ENCODE measurements at places on chromosomes 2 and 18.

DNA sequence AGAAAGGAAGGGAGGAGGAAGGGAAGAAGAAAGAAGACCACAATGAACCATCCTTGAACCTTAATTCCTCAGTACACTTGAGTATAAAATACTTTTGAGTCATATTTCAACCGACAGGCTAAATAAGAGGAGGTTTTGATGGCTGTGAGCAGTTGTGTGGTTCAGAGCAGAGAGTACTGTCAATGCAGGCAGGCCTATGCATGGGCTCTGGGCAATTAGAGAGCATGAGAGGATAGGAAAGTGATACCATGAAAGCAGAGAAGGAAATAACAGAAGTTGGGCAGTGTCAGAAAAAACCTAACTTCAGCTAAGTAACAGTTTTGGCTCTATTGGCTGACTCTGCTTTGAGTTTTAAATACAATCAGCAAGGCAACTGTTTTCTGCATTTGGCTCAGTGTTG is 123.6 kb upstream of the STK17B start:
- no peak for DNase-seq

DNA sequence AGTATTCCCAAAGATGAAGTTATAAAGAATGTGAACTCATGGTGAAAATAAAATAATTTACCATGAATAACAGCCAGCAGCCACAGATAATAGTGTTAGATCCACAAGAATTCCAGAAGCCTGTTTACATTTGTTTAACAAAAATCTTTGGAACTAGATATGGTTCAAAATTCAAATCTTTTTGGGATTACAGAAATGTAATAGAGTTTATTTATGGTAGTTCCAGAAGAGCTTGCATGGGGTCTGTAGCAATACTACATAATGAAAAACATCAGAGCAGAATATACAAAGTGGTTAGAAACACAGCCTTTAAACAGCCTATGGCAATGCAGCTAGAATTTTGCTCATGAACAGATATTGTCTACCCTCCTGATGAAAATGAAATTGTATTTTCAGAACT is 179.1 kb downstream of the RDH14 start:
- no peak for DNase-seq

DNA sequence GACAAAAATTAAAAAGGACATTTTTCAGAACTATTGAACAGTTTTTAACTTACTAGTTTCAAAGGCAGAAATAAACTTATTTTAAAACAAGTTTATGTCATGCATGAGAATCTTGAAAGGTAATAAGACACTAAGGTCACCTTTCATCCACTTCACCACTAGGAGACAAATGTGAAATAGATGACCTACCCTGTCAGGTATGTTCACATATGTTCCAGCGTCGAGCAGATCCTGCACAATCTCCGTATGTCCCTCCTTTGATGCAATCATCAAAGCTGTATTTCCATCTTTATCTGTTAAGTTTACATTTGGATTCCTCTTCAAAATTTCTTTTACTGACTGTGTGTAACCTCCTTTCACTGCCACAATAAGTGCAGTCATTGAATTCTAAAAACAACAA is 34.7 kb downstream of the KIDINS220 start:
- DNase-seq = no peak

- DNase-seq = no peak
These were observed 57.6 kb upstream of the CABLES1 start for GRCh38 chr18:23077493-23078256.

GRCh38 chr18:39842366-39842914 is 2112.6 kb upstream of the PIK3C3 start:
- DNase-seq = no peak

DNA sequence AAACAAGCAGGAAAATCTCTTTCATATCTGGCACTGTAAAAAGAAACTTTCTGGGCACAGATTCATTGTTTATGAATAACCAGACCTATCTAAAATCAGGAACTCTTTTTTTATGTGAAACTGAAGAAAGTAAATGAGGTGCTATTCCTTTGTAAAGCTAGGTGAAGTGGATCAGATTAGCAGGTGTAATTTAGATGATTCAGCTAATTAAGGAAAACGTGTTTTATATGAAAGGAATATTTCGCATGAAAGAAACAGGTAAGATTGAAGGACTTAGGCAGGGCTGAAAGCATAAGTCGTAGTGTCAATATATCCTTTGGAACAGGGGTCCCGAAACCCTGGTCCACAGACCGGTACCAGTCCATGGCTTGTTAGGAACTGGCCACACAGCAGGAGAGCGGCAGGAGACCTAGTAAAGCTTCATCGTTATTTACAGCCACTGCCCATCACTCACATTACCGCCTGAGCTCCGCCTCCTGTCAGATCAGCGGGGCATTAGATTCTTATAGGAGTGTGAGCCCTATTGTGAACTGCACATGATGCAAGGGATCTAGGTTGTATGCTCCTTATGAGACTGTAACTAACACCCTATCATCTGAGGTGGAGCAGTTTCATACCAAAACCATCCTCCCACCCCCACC is 20.3 kb upstream of the XIRP2 start:
- DNase-seq = no peak

DNA sequence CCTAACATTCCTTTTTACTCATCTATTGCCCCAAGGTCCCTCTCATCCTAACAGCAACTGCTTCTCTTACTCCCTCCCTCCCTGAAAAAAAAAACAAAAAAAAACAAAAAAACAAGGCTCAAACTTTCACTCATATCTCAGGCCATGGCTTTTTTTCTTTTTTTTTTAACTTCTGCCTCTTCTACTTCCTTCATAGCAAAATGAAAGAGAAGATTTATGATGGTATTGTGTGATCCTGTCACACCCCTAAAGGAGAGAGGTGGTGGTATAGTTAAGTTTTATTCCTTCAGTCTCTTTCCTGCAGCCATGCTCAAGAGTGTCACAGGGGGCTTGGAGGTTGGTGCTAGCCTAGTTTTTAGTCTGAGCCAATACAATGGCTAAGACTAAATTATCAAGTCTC is 21.5 kb upstream of the EPC2 start:
- DNase-seq = no peak

DNA sequence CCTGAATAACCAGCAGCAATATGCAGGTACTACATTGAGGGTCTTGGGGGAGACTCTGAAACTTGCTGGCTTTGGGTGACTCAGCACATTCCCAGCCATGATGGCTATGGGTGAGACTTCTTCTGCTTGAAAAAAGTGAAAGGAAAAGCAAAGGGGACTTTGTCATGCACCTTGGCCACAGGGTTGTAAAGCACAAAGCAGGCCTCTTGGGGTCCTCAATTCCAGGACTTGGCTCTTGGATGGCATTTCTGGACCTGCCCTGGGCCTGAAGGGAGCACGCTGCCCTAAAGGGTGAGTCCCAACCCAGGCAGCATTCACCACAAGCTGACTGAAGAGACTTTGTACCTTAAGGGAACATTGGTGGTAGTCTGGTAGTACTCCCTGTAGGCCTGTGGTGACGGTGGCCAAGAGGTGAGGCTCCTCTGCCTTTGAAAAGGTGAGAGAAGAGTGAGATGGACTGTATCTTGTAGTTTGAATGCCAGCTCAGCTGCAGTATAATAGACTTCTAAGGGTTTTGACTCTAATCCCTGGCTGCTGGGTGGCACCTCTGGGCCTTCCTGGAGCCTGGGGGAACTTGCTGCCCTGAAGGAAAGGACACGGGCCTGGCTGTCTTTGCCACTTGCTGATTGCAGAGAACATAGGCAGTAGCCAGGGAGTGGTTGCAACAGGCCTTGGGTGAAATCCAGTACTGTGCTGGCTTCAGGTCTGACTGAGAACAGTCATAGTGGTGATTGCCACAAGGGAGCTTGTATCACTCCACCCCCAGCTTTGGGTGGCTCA is 36.5 kb upstream of the CYTIP start:
- no peak for DNase-seq

DNA sequence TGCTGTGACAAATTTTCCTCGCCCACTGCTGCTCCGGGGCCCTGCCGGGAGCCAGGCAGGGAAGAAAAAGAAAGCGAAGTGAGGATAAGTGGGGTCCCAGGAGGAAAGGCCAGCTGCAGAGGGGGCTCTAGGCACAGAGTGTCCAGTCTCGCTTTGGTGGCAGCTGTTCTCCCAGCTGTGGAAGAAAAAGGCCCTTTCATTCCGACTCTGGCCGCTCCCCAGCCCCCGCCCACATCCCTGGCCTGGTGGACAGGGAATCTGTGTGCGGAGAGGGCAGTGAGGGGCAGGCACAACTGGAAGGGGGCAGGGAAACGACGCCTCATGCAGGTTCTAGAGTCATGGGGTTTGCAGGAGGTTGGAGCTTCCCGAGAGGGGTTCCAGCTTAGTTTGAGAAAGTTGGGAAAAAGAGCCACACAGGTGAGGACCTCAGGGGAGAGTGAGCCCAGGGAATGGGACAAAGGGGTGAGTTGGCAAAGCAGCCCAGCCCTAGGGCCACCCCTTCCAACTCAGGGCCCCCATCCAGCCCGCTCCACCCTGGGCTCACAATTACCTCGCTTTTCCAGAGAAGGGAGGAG is 1.8 kb downstream of the RTKN start:
- DNase-seq = no peak

DNA sequence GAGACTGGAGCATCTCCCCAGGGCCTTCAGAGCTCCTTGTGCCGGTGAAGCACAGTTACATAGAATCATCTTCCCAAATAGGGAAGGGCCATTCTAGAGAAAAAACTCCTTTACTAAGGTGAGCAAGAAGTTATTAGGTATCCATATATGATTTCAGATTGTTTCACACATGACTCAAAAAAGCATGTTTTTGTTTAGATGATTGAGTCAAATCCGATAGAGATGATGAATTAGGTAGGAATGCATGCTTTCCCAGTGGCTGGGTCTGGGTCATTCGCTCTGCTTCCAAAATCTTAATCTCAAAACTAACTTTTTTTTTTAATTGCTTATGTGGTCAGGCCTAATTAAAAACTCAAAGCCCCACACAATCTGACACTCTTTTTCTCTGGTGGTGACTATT is 3.8 kb downstream of the NT5C1B start:
- DNase-seq = no peak

- DNase-seq = no peak
These were observed 119.2 kb downstream of the SPP2 start for GRCh38 chr2:234169674-234170073.

GRCh38 chr2:126494593-126494992 is 161.4 kb upstream of the GYPC start:
- DNase-seq = no peak

- no peak for DNase-seq
These were observed 20.0 kb upstream of the LANCL1 start for GRCh38 chr2:210496512-210496911.

DNA sequence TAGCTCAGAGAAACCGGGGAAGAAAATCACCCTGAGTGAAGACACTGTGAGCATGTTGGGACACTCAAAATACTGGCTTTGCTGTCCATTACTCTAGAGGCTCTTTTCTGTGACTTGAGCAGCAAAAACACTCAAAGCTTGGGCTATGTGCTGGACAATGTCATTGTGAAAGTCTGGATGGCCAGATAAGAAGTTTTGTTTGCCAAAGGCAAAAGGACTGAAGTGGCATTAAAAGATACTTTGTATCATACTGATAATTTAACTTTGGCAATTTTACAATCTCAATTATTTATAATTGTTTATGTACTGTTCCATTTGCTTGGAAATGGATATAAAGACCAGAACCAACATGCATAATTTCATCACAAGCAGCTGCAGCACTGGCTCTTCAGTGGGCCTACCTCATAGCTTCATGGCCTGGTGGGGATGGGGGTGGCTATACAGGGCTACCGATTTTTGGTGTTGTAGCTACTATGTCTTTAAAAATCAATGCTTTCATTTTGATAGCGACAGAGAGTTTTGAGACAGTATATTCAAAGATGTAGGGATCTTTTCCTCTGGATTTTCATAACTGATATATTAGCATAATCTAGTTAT is 51.1 kb downstream of the RBKS start:
- DNase-seq = no peak

- DNase-seq = no peak
These were observed 167.3 kb downstream of the ASXL3 start for GRCh38 chr18:33745151-33745795.

GRCh38 chr2:109343460-109343859 is 214.5 kb downstream of the SH3RF3 start:
- DNase-seq = no peak

- no peak for DNase-seq
These were observed 55.7 kb downstream of the INO80C start for GRCh38 chr18:35441857-35442595.

GRCh38 chr2:73994178-73994831 is 9.6 kb downstream of the TET3 start:
- no peak for DNase-seq

GRCh38 chr2:70551167-70551566 is 2.5 kb downstream of the TGFA start:
- DNase-seq = no peak

- DNase-seq = no peak
These were observed 780.0 kb downstream of the CNTNAP5 start for GRCh38 chr2:124805060-124805459.

DNA sequence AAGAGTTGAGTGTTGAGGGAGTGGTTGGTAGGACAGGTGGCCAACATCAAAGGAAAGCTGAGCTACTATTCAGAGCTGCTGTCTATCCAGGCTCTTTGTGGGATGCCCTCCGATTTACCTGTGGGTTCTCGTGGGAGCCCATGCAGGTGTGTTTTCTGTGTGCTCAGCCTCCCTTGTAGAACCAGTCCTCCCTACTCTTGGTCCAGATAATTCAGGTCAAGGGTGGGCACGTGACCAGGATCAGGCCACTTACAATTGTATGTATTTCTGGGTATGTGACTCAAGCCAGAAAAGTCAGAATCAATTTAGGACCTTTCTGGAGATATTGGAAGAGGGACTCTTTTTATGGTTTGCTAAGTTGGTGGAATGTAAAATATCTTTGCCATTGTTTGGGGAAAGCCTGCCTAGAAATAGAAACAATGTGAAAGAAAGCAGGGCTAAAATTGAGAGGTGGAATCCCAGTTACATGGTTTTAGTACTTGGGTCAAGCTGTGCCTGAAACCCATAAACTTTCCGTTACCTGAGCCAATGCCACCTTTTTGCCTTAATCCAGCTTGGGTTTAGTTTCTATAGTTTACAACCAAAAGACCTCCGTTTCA is 93.2 kb downstream of the PDCL3 start:
- DNase-seq = no peak

- no peak for DNase-seq
These were observed 183.0 kb upstream of the CYP26B1 start for GRCh38 chr2:72330652-72331051.

DNA sequence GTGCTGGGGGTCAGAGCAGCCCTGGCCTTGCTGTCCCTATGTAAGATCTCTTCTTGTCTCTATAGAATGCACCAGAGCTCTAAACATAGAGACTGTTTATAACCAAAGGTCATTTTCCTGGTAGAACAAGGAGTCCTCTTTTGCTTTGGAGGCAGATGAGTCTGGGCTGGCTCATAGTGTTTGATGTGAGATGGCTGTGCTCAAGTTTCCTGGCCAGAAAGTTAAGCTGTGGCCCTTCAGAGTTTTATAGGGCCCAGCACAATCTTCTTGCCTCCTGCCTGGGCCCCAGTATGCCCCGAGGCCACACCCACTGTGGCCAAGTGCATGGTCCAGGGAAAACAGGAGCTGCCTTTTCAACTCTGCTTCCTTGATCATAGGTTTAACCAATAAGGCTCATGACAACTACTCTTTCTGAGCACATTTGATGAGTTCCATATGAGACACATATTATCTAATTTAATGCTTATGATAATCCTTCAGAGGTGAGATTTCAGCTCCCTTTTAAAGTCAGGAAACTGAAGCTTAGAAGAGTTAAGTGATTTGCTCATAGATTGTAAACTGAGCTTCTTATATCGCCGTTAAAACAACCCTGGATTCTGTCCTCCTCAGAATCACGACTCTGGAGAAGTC is 66.3 kb downstream of the MYCN start:
- no peak for DNase-seq

Data from NCI-H774 (cell line).